Fibroblast of pulmonary artery (primary cell): ENCODE measurements at places on chromosomes 7 and 10.

DNA sequence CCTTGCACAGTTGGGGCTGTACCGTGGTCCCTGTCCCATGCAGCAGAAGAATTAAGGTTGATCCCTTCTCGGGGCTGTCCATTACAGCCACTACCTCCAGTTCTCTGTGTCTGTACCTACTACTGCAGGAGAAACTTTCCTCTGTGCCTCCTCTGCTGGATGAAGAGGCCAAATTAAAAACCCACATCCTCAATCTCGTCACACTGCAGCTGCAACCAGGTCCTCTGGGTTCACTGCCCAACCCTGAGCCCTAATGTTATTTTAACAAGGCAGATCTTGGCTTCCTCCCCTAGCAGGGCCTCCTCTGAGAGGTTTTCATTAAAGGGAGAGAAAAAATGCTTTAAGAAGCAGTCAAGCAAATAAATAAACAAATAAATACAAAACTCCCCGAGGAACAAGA, 66.6 kb downstream of the PLXNA4 start:
- DNase-seq, result no peak

GRCh38 chr10:87896216-87896615, 32.8 kb downstream of the PTEN start:
- no peak for DNase-seq

DNA sequence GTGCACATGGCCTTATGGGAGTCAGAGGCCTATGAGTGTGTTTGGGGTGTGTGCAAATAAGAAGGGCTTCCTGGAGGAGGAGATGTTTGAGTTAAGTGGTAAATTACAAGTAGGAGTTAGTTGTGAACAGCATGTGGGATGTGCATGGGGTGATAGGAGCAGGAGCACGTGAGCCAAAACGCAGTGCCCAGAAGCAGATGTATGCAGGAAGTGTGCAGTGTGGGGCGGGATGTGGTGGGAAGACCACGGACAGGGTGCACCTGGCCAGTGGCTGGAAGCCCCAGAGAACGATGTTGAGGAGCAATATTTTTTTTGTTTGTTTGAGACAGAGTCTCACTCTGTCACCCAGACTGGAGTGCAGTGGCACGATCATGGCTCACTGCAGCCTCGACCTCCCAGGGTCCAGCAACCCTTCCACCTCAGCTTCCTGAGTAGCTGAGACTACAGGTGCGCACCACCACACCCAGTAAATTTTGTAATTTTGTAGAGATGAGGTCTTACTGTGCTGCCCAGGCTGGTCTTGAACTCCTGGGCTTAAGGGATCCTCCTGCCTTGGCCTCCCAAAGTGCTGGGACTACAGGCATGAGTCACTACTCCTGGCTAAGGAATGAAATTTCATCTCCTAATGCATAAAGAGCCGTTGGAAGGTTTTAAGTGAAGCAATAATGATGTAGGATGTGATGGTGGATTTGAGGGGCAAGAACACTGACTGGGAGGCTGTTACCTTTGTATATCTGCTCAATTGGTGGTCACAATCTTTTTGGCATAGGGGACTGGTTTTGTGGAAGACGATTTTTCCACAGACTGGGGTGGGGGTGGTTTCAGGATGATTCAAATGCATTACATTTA, 78.4 kb downstream of the LYZL2 start:
- no peak for DNase-seq

- DNase-seq, result peak; percentile 45
Measured at GRCh38 chr10:88865281-88865876, 13.7 kb upstream of the ANKRD22 start.

- DNase-seq, result no peak
Measured at GRCh38 chr7:18213652-18214051, 186.0 kb upstream of the PRPS1L1 start.

DNA sequence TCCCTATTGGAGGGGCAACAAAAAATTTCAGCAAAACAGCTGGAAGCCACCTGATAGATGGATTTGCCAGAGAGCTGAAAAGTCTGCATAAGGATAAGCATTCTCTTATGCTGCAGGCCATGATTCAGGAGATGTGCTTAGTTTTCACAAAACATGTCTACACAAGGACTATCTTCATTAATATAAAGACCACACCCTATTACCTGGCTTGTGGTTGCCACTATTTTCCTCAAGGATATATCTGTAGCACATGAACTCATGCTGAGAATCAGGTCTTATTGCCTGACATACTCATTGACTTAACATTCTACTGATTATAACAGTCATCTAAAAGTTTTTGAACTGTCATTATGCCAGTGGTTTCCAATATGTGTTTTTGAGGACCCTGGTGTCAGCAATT, 7.1 kb upstream of the COL17A1 start:
- no peak for DNase-seq

GRCh38 chr10:33334153-33334804, at the start of gene NRP1:
Gene NRP1, minus strand, starts transcription at chr10:33334667. Its CDS starts 285 bp downstream, at chr10:33334382.
- no peak for DNase-seq
